ENCODE measurements at places on chromosomes 5 and 9.
A peak's percentile ranks its signal among the peaks of the same experiment; 100 is the strongest.

GRCh38 chr9:24436761-24437160 is 108.9 kb downstream of the IZUMO3 start:
- no peak for DNase-seq

DNA sequence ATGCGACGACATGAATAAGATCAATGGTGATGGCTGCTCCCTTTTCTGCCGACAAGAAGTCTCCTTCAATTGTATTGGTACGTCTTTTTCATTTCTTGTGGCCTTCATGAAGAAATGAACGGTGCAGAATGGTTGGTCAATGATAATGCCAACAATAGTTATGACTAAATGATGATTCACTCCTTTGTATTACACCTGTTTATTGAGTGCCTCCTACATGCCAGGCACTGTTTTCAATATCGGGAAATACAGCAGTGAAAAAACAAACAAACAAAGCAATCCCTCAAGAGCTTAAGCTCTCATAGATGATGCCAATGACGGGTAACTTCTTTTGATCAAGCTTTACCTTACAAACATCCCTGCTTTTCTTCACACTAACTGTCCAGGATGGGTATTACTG is 117.7 kb downstream of the PAPPA start:
- DNase-seq, result peak; percentile 13

DNA sequence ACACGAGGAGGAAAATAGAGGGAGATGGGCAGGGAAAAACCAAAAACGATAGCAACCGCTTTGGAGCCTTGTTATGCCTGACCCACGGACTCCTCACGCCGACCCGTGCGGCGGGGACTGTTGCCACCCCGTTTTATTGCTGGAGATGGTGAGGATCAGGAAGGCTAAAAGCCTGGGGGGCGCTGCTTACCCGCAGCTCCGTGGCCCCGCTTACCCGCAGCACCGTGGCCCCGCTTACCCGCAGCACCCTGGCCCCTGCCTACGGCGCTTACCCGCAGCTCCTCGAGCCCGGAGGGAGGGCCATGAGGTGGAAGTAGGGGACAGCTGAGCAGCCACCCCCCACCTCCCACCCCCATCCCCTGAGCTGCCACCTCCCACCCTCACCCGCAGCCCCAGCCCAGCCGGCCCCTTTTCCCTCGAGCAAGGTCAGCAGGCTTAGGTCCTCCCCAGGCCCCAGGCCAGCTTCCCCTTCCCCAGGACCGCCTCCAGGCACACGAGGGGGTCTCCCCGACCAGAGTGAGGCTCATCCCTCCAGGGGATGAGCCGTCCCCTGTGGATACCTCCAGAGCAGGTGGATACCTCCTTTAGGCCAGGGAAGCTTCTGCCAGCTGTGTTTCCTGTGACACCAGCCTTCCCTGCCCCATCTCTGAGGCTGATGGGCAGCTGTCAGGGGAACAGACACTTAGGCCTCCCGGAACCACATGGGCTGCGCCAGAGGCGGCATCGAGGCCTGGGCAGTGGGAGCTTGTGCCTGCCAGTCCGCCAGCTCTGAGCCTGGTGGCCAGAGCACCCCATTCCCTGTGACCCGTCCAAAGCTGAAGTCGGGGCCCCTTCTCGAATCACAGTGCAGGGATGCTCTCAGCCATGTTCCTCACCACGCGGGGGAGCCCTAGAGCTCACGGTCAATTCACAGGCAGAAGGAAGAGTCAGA is 92.3 kb downstream of the LMX1B start:
- DNase-seq, result peak; percentile 43

DNA sequence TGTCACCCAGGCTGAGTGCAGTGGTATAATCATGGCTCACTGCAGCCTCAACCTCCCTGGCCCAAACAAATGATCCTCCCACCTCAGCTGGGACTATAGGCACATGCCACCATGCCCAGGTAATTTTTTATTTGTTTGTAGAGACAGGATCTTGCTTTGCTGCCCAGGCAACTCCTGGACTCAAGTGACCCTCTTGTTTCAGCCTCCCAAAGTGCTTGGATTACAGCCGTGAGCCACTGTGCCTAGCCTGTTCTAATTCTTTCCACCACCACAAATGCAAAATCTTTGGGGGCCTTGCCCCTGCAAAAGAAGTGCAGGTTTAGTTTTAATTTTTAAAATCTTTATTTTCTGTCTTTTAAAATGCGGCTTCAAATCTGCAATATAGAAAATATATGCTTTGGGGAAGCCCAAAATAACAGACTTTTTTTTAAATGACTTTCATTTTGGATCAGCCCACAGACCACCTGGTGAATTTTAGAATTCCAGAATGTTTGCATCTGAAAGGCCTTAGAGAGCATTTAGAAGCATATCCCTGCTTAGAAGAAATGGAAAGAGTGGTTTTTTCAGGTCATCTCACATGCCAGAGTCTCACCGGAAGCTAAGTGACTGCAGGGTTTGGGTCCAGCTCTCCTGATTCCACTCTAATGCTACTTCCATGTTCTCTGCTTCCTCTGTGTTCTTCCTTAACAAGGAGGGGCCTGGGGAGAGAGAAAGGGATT is 111.4 kb upstream of the FER start:
- no peak for DNase-seq

DNA sequence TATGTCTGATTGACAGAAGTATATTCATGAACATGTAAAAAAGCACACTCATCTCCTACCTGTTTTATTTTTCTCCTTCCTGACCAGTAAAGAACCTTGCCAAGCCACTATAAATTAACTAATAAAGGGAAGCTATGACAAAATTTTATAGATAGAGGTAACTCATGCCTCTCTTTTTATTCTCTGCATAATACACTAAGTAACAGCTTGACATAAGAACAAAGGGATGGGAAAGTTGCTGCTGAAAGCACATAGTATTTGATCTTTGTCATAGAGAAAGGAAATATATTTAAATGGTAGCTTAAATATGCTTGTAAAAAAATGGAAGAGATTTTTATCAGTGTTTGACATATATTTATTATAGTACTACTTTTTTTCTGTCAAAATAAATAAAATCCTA is 1065.7 kb upstream of the CDH9 start:
- DNase-seq, result no peak

DNA sequence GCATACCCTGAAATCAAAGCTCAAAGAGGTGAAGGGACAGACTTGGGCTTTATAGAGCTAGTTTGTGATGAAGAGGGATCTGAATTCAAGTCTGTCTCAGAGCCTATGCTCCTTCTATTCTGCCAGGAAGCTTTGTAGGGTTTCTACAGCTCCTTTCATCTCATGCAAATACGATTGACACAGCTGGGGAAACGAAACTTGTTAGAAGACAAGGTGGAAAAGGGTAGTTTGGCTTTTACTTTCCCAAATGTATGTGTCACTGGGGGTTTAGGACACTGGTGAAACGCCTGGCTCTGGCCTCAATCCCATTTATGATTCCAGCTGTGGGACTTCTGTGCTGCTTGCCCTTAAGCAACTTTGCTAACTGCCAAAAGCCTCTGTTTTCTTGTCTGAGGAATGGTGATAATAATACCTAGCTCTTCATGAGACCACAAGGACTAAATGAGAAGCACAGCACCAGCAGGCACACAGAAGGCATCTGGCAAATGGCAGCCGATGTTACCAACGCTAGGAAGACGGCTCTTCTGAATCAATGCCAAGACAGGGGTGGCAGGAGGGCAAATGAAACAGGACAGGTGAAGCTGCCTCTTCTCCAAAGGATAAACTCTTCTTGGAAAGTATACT is 70.3 kb upstream of the EQTN start:
- DNase-seq, result no peak

DNA sequence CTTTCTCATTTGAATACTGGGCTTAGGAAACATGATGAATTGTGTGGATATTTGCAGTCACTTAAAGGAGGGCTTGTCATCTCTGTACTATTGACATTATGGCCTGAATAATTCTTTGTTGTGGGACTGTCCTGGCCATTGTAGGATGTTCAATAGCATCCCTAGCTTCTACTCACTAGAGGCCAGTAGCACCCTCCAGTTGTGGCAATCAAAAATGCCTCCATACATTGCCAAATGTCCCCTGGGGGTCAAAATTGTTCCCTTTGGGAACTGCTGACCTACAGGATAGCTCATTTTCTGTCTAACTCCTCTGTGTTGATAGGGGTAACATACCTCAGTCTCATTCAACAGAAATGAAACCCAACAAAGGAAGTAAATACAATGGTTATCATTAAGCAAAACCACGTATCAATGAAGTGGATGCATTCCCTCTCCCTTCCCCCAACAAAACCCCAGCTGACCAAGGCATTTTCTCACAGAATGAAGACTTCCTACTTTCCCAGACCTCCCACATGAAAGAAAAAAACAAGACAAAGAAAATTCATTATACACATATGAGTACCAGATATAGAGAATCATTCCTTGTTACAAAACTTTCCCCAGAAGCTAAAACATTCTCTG is 18.1 kb downstream of the FYB1 start:
- DNase-seq, result peak; percentile 30

DNA sequence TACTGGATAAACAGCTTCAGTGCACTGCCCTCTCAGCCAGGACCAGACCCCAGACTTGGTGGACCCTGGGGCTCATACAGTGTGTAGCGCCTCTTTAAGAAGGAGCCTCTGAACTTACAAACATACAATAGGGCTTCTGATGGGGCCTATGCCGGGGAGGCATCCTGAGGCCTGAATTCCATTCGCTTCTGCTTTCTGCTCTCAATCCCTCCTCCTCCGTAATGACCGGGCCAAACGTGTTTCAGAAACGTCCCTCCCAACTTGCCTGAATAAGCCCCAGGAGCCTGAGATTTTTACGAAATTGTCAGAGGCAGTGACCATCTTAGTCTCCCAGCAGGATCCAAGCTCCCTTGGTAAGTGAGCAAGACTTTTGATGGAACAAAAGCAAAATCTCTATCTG is 128.1 kb upstream of the BOD1 start:
- no peak for DNase-seq

GRCh38 chr5:27011274-27011673 is 27.1 kb downstream of the CDH9 start:
- DNase-seq, result no peak

Data from ELR (cell line).